ENCODE measurements at places on chromosomes 1 and 21. TPM values are rescaled to one million over a fixed set of nuclear protein-coding genes. Genes with fewer than 3 reads are reported as not detected.

GPR25 gene
- not detected for total RNA-seq

SHE gene
- 0.02 TPM for total RNA-seq

GBP7 gene
- not detected for total RNA-seq

AMY1B gene
- total RNA-seq, result not detected

PLA2G2A gene
- total RNA-seq, result not detected

IKBKE gene
- total RNA-seq, result 7.4 TPM

ERO1B gene
- total RNA-seq, result 3.4 TPM

GPA33 gene
- total RNA-seq, result not detected

CR2 gene
- not detected for total RNA-seq

SDC3 gene
- 10.3 TPM for total RNA-seq

SLC2A5 gene
- total RNA-seq, result 0.17 TPM

TTLL7 gene
- 2.8 TPM for total RNA-seq

WNT4 gene
- total RNA-seq, result 0.41 TPM

NR1I3 gene
- not detected for total RNA-seq

TRPM2 gene
- 8.8 TPM for total RNA-seq

XPR1 gene
- 18.3 TPM for total RNA-seq

ZNF362 gene
- 11.4 TPM for total RNA-seq

CITED4 gene
- total RNA-seq, result 62.6 TPM

LEFTY2 gene
- total RNA-seq, result not detected
